ENCODE measurements at places on chromosomes 2 and 18.

GRCh38 chr2:166417669-166418068 is 41.9 kb upstream of the SCN9A start:
- no peak for DNase-seq

DNA sequence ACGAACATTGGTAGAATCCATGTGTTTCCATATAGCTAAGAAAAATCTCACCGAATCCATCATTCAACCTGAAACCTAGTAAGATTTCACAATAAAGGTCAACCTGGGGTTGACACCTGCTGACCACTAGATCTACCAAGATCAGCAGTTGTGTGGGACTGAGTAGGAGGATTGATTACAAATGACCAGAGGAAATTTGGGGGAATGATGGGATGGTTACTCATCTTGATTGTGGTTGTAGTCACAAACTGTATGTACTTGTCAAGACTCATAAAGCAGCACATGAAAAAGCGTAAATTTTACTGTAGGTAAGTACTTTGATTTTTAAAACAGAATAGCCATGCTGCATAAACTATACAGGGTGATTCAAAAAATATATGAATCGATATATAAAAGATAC is 14.7 kb downstream of the DAPL1 start:
- DNase-seq = no peak

DNA sequence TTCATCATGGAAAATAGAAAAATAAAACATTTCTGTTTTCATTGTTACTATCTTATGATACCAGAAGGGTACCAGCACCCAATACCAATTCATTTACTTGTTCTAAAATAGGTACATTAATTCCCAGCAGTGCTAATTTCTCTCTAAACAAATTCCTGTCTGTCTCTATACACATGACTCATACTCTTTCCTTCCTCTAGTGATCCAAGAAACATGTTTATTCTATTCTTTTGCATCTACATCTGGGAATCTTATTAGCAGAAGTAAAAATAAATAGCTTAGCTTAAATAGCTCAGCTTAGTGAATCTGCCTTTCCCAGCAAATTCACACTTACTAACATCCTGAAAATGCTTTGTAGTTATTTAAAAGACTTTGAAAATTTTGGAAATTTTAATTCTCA is 84.5 kb upstream of the MAPRE2 start:
- no peak for DNase-seq

DNA sequence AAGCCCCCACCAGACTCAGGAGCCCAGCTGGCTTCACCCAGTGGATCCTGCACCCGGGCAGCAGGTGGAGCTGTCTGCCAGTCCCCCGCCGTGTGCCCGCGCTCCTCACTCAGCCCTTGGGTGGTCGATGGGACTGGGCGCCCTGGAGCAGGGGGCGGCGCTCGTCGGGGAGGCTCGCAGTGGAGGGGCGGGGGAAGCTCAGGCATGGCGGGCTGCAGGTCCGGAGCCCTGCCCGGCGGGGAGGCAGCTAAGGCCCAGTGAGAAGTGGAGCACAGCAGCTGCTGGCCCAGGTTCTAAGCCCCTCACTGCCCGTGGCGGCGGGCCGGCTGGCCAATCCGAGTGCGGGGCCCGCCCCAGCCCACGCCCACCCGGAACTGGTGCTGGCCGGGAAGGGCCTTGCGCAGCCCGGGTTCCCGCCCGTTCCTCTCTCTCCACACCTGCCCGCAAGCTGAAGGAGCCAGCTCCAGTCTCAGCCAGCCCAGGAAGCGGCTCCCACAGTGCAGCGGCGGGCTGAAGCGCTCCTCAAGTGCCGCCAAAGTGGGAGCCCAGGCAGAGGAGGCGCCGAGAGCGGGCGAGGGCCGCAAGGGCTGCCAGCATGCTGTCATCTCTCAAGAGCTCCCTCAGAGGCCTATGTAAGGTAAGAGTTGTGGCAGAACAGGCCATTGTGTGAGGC is 1307.8 kb upstream of the TMEFF2 start:
- no peak for DNase-seq

DNA sequence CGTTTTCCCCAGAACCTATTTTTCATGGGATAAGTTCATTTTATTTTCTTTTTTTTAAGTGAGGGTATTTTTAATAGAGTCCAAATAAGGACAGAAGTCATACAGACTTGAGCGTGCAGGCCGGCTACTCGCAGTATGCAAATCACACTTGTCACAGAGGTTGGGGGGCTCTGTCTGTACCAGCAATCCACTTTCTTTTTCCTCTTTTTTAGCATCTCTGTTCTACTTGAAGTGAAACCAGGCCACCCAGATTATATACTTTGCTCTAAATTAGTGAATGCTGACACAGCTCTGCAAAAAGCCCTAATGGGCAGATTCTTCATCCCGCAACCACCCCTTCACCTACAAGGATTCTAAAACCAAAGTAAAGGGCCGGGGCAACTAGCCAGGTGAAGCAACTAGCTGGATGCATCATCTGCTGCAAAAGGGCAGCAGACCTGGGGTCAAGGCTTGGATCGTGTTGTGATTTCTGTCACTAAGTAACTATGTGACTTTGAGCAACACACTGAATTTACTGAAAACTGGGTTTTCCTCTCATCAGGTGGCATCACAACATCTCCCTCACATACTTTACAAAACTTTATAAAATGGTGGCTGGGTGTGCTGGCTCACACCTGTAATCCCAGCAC is 18.4 kb downstream of the KDSR start:
- no peak for DNase-seq

- peak; percentile 46 for DNase-seq
These were observed 56.4 kb upstream of the PPP1CB start for GRCh38 chr2:28695245-28695647.
